Stimulated activated CD8-positive, alpha-beta memory T cell treated with anti-CD3 and anti-CD28 coated beads, Interleukin-7, amount 100 ng/mL, for 1 hour (primary cell): ENCODE measurements at places on chromosomes 16 and 17.

DNA sequence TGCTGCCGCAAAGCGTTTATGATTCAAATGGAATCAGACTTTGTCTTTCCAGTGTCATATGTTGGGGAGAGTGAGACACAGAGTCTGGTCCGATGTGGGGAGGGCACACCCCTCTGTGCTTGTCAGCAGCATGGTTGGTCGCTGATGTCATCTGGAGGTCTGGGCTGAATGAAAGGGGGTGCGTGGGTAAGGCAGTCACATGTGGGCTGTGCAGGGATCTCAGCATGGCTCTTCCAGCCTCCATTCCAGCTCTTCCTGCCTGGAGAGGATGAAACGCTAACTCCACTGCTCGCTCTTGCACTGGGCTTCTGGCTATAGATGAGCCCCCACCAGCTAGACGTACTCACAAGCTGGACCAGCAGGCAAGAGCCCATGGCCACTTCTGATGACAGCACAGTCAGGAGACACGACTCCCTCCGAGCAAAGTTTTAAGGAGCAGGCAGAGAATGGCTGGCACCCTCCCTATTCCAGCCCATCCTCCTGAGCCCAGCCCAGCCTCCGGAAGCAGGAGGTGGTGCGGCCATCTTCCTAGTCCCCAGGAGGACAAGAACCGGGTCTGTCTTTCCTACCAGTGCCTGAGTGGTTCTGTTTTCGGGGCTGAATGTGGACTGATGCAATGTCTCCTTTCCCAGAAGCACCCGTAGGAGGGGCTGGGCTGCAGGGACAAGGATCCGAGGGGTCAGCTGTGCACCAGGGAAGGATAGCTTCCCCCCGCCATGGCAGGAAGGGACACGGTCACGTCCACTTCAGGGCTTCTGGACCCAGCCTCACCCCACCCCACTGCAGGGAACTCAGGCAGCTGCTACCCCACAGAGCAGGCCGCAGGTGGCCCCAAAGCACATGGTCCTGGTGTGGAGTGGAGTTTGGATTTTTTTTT, 41.5 kb upstream of the CBFA2T3 start:
- no peak for DNase-seq

DNA sequence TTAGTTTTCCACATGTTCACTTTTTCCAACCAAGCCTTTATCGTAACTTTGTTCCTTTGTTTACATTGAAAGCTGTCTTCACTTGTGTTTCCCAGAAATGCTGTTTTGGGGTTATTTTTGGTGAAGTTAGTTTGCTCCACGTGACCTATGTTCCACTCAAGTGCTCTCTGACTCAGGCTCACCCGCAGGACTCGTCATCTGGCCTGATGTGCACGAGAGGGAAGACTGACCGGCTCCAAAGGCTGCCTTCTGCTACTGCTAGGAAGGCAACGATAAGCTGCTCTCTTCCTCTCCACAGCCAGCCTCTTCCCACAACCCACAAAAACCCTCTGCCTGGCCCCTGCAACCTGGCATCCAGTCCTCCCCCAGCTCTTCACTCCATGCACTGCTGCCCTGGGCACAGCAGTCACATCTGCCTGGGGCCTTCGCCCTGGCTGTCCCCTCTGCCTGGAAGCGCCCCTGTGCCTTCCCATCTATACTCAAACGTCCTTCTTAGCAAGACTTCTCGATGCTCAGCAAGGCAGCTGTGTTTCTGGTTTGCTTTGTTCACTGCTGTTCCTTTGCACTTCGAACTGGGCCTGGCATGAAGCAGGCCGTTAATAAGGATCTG, 28.0 kb downstream of the ZCCHC14 start:
- DNase-seq = no peak

- DNase-seq = no peak
These were observed 43.5 kb upstream of the KLHDC4 start for GRCh38 chr16:87809150-87809902.

DNA sequence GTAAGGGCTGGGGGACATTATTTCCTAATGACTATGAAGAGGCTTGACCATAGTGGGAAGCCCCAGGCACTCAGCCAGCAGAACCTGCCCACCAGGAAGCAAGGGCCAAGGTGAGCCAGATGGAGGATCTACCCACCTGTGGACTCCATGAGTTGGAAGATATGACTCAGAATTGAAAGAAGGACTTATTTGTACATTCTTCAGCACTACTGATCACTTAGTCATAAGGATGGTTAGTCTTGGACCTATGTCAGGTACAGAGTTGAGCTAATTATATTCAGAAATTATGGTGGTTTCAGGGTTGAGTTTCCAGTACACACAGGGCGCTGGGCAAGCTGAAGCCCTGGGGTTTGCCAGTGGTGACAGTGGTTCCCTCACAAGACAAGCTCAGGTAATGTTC, 24.0 kb upstream of the GRIN2A start:
- no peak for DNase-seq

GRCh38 chr17:59165933-59166342, 10.4 kb downstream of the PRR11 start:
- no peak for DNase-seq

GRCh38 chr17:14057591-14057990, 11.7 kb upstream of the COX10 start:
- DNase-seq = no peak

DNA sequence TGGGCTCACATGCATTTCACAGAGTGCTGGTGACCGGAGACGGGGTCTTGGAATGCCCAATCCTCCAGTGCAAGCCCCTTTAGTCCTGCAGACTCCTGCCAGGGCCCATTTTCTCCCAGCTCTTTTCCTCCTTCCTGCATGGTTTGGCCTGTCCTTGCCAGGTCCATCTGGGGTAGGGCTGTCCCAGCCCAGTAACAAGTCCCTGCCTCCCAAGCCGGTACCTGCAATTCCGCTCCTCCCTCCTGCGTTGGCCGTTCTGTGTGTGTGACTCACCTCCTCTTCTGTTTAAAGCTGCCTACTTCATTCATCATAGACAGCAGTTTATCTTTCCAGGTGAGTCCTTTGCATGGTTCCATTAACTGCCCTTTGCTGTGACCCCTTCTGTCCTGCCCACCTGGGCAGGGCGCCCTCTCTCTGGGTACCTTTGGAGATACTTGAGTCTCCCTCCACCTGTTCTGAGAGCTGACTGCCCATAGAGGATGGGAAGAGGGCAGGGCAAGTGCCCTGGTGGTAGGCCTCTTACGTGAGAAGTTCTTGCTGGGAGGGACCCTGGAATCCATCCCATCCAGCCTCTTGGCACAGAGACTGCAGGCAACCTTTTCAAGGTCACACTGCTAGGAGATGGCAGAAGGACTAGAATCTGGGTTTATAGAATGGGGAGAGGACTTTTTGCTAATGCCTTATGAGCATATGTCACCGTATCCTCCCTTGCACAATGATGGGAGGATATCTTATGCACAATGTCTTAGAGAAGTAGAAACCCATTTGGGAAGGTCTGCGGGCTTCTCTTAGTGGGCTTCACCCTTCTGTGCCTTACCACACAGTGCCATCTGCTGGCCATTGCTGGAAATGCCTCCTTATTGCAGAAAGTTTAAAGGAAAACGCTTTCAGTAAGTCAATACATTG, 29.7 kb upstream of the LGALS9 start:
- DNase-seq = peak; percentile 70

GRCh38 chr17:28334666-28335200, 539 bp downstream of the IFT20 start:
- no peak for DNase-seq

DNA sequence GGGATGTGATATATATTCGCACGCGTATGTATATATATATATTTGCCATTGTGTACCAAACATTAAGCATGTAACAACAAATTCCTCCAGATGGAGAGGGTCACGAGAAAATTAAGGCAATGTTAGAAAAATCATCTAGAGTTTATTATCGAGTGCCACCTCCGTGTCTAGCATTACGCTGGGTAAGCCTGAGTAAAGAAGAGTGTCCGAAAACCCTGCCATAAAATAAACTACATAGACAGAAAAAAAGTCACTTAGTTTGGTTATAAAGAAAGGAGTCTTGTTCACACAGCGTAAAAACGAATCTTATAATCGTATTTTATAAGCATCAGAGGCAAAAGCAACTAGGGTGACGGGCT, 644 bp upstream of the RHOT1 start:
- no peak for DNase-seq

DNA sequence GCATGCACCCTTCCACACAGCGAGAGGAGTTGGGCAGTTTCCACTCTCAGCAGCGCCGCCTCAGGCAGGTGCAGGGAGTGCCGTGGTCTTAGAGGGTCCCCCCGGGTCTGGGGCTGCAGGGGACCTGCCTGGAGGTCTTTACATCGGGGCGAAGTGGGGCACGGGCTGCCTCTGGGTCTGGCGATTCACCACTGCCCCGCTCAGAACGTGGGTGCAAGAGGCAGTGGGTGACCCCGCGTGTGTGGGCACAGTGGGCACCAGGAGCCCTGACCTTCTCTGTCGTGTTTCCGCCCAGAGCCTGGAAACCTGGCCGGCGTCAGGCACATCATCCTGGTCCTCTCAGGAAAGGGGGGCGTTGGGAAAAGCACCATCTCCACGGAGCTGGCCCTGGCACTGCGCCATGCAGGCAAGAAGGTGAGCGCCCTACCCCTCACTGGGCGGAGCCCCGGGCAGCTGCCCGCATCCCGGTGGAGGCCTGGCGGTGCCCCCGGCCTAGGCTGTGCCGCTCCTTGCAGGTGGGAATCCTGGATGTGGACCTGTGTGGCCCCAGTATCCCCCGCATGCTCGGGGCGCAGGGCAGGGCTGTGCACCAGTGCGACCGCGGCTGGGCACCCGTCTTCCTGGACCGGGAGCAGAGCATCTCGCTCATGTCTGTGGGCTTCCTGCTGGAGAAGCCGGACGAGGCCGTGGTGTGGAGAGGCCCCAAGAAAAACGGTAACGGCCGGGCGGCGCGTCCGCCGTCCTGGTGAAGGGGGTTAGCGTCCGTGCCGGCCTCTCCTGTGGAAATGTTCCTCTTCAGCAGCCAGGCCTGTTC, 3.7 kb downstream of the NUBP2 start:
- no peak for DNase-seq

- DNase-seq = no peak
These were observed 338.2 kb upstream of the TNRC6C start for GRCh38 chr17:77620282-77620681.

GRCh38 chr16:31064882-31065461, 9.1 kb downstream of the ZNF668 start:
- no peak for DNase-seq

- no peak for DNase-seq
These were observed 101.7 kb downstream of the PLCG2 start for GRCh38 chr16:81880816-81881215.

DNA sequence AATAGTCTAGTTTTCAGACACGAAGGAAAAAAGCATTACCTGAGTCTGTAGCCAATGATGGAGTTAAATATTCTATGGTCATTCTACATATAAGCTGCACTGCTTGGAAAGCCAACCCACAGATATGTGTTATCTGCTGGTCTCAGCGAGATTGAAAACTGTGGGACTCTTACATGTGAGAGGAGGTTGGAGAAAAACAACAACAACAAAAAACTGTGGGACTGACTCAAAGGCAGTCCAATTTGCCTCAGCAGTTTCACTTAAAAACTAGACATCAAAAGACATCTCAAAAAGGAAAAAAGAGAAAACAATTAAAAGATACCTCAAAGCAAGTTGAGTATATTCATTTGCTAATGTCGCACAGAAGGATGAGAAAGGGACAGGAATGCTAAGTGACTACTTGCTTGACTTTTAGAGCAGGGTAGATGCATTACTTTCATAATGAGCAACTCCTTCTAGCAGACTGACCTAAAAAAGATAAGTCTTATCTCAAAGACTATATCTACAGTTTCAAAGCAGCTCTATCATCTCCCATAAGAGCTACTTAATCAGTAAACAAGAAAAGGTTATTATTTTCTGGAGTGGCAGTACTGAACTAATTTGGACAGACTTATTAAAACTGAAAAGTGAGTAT, 35.5 kb upstream of the ITGA2B start:
- DNase-seq = no peak

DNA sequence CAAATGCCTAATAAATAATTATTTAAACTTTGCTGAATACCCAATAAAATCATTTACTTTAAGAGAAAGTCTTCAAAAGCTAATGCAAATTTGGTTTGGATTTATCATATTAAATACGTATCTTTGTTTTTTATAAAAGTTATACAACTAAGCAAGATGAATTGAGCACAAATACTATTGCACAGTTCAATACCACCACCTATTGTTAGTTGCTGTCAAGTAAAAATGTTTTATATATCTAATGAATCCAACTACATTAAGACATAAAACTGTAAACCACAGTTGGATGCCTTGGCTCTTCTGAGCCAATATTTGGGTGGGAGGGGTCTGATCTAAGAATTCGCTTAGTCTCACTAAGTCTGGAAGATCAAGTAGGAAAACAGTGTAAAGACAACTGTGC, 7.7 kb downstream of the FBXL20 start:
- no peak for DNase-seq

DNA sequence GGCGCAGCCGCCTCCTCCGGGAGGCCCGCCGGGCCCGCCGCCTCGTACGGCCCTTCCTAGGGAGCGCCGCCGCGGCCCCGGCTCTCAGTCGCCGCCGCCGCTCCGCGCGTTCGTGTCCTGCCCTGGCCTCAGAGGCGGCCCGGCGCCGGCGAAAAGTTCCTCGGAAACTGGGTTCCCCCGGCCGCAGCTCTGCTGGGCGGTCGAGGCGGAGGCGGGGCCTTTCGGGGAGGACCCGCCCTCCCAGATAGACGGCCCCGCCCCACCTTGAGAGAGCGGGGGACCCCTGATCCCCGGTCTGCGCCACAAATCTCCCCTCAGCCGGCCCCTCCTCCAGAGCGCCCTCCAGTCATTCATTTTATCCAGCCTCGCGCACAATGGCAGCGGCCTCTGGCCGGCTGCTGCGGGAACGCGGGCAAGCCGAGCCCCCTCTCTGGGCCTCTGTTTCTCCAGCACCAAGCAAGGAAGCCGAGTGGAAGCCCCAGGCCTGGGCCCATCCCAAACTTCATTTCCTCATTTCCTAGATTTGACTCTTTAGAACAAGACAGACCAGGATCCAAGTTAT, at the start of gene SREBF1:
SREBF1 (minus strand) TSS at position 169 of the 562 bp plus-strand sequence. CDS start 169 bp downstream, outside the sequence.
- no peak for DNase-seq

DNA sequence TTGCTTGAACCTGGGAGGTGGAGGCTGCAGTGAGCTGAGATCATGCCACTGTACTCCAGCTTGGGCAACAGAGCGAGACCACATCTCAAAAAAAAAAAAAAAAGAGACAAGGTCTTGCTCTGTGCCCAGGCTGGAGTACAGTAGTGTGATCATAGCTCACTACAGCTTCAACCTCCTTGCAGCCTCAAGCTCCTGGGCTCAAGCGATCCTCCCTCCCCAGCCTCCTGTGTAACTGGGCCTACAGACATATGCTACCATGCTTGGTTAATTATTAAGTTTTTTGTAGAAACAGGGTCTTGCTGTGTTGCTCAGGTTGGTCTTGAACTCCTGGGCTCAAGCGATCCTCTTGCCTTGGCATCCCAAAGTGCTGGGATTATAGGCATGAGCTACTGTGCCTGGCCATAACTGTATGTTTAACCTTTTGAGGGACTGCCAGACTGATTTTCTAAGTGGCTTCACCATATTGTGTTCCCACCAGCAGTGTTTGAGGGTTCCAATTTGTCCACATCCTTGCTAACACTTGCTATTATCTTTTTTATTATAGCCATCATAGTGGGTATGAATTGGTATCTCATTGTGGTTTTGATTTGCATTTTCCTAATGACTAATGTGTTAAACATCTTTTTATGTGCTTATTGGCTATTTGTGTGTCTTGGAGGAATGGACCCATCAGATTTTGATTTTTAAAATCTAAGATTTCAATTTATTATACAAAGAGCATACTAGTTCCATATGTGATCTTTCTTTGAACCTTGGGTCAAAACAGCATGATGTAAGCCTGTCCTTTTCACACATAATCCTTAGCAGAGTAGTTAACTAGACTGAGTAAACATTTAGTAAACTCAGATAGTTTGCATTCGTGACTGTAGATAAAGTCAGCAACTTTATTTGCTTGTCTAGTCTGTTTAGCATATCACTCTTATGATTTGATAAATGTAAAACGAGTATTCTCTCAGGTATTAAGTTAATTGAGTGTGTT, 38.1 kb upstream of the KPNB1 start:
- no peak for DNase-seq
